ENCODE measurements at places on chromosomes 5 and 9.
A peak's percentile ranks its signal among the peaks of the same experiment; 100 is the strongest.

DNA sequence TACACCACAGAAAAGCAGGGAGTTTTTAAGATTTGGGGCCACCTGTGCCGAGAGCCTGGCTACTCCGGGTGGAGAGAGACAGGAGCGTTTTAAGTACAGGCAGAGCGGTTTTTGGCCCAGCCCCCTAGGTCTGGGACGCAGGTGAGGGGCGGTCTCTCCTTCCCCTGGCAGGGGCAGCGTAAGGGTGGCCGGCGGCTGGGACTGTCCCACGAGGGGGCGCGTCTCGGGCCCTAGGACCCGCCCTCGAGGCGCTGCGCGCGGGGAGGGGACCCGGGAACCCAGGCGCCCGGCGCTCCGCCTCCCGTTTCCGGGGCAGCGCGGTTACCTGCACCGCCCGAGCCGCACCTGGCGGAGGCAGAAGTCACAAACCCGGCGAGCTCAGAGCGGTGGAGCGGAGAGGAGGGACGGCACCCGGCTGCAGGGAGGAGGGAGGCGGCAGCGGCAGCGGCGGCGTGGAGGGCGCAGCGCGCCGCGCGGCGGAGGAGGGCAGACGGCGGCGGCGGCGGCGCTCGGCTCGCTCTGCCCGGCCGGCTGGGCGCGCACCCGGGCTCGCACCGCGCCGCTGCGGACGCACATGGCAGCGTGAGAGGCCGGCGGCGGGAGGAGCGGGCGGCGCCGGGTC, at the start of gene WWC1:
WWC1 (plus strand) TSS at position 304 of the 622 bp plus-strand sequence. CDS start 508 bp downstream, outside the sequence.
- DNase-seq = peak; percentile 6

DNA sequence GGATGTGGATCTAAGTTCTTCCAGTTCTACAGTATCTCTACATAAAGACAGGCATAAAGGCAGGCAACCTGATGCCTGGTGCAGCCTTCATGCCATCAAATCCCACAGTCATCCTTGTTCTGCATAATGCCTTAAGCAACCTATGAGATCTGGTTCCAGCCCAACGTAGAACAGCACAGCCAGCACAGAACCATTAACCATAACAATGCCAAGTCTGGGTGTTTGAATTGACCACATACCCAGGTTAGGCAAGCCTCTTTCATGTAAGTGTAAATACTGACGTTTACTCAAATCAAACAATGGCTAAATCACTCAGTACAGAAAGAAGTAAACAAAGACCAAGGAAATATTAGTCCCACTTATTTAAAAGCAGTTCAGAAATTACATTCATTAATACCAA, 195.0 kb downstream of the ADAMTSL1 start:
- DNase-seq = no peak

- no peak for DNase-seq
Measured at GRCh38 chr9:136107155-136107952, 11.3 kb downstream of the TMEM250 start.

DNA sequence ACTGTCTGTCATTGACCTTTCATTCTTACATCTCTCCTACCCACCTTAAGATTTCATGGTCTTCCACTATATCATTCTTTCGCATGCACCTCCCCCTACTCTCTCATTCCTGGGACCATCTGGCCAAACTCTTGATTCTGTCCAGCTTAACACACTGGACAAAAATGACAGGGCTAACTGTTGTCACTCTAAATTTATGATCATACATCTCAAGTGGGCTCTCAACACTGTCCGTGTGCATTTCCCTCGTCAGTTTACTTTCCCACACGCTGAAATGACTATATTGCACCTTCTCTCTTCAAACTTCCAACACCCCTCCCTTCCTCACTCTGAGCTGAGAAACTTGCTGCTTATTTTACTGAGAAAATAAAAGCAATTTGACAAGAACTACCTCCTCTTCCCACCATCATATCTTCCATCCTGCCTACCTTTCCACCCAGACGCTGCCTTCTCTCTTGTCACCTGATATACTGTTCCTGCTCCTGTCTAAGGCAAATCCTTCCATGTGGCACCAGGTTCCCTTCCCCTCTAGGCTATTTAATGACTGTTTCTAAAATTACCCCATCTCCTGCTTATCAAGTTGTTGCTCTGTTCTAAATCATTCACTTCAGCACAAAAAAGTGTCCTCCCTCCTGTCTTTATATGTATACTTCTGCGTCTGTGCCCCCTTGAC, 8.1 kb upstream of the KLF9 start:
- no peak for DNase-seq

DNA sequence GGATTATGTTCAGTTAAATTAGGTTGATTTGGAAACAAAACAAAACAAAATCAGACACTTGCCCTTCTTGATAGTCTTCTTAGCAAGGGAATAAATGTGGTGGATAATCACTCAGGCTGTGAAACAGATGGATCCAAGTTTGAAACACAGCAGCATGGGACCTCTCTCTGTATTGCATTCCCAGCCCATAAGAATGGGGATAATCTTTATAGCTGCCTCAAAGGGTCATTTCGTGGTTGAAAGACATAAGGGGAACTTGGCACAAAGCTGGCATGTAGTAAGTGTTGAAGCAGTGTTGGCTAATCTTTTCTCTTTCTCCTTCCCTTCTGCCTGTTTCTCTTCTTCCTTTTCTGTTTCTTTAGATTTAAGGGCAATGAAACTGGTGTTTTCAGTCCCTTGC, 333.9 kb upstream of the TLE4 start:
- DNase-seq = no peak

- no peak for DNase-seq
Measured at GRCh38 chr5:136731241-136731900, 366.0 kb upstream of the TRPC7 start.

- no peak for DNase-seq
Measured at GRCh38 chr5:140358738-140359310, 1.2 kb upstream of the SLC4A9 start.

- no peak for DNase-seq
Measured at GRCh38 chr9:83932011-83932410, 10.8 kb upstream of the KIF27 start.

GRCh38 chr9:14071484-14071883, 242.5 kb downstream of the NFIB start:
- no peak for DNase-seq

DNA sequence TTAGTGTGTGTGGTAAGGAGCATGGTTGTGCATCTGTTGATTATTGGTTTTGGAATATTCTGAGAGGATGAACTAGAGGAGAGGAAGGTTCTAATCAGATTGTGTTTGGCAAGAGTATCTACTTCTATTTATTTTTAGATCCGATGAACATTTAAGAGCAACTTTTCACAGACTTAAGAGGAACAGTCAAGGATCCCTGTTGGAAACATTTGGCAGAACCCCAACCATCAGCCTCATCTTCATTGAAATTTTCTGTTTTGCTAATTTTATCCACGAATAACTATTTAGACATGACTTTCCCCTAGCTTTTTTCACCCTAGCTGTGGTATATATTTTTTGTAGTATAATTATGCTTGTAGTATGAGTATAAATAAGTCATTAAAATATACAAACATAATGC, 868.5 kb downstream of the MAT2B start:
- DNase-seq = no peak

GRCh38 chr9:130039528-130040147, 3.4 kb downstream of the FNBP1 start:
- DNase-seq = no peak

GRCh38 chr9:127960410-127961154, 20.2 kb downstream of the EEIG1 start:
- no peak for DNase-seq

DNA sequence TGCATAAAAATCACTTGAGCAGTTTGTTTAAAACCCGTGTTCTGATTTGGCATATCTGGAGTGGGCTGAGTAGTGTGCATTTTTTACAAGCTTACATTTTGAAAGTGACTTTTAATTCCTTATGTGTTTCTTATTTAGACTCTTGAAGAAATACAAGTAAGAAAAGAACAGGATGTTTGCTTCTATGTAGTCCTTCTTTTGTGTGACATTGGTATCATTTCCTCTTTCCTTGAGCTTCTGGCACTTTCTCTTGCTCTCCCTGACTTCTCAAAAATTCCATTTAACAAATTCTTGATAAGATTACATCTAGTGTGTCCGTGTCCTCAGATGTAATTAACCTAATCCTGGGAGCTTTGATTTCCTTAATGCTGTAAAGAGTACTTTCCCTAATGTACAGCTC, 12.5 kb downstream of the GARNL3 start:
- DNase-seq = no peak

DNA sequence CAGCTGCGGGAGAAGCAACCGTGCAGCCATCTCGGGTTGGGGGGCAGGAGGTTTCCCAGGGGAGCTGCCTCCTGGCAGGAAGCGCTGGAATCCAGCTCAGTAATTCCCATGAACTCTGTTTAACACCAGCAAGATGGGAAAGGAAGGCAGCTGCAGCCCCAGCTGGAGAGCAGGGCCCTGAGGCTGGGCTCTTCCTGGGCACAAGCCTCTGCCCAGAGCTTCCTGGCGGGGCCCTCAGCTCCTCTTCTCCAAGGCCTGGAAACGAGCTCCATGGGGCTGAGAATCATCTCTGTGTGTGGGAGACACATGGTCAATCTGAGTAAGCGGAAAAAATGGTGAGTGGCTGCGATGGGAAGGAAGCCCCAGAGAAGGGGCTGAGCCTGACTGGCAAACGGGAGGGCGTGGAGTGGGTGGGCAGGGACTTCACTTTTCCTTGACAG, 6.3 kb downstream of the MRPL36 start:
- no peak for DNase-seq

DNA sequence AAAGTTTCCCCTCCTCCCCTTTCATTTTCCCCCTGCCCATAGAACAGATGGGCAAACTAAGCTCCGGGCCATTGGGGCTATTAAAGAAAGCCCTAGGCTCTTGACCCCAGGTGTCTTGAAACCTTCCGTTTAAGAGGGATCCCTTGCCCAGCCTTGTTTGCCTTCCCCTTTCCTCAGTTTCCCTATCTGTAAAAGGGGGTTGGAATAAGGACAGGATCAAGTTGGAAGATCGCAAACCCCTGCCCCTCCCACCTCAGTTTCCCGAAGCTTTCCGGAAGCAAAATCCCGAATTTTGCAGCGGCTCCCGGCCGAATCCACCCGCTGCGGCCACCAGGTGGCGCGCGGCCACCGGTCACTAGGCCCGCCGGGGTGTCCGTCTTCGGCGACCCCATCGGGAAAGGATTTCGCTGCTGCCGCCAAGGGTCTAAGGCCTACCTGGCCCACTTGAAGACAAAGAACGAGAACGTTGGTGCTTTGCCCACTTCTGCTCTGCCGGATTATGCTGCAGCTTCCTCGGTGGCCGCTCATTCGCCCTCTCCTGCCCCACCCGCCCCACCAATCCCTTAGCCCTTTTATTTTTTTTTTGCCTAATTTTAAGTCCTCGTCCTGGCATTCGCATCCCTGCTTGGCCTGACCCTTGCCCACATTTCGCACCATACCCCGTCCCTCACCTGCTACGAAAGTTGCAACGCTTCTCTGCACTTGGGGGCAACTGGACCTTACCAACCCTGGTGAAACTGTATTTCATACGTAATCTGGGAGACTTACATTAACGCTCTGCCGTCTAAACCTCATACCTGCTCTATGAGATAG, 962 bp upstream of the NR6A1 start:
- no peak for DNase-seq

DNA sequence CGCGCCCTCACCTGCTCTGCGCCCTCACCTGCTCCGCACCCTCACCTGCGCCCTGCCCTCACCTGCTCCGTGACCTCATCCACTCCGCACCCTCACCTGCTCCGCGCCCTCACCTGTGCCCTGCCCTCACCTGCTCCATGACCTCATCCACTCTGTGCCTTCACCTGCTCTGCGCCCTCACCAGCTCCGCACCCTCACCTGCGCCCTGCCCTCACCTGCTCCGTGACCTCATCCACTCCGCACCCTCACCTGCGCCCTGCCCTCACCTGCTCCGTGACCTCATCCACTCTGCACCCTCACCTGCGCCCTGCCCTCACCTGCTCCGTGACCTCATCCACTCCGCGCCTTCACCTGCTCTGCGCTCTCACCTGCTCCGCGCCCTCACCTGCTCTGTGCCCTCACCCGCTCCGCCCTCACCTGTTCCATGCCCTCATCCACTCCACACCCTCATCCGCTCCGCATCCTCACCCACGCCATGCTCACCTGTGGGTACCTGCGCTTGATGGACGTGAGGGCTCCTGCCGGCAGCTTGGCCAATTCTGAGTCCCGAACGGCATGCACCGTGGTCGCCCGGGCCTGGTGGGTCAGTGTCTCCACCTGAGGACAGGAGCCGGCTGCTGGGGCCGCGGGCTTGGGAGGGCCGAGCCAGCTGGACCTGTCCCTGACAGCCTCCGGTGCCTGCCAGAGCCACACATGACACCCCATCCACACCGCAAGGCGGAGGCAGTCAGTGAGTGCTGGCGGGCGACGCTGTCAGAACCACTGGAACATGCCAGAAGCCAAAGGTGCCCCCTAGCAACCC, 35.6 kb upstream of the NSMF start:
- no peak for DNase-seq

- peak; percentile 36 for DNase-seq
Measured at GRCh38 chr9:72280913-72281500, 84.0 kb downstream of the ZFAND5 start.

- no peak for DNase-seq
Measured at GRCh38 chr9:78406146-78406545, 109.2 kb downstream of the PSAT1 start.

DNA sequence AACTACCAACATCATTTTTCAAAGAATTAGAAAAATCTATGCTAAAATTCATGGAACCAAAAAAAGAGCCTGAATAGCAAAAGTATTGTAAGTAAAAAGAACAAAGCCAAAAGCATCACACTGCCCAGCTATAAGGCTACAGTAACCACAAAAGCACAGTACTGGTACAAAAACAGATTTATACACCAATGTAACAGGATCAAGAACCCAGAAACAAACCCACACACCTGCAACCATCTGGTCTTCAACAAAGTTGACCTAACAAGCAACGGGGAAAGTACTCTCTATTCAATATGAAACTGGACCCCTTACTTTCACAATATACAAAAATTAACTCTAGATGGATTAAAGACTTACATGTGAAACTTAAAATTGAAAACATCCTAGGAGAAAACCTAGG, 94.2 kb upstream of the TARS1 start:
- DNase-seq = no peak

DNA sequence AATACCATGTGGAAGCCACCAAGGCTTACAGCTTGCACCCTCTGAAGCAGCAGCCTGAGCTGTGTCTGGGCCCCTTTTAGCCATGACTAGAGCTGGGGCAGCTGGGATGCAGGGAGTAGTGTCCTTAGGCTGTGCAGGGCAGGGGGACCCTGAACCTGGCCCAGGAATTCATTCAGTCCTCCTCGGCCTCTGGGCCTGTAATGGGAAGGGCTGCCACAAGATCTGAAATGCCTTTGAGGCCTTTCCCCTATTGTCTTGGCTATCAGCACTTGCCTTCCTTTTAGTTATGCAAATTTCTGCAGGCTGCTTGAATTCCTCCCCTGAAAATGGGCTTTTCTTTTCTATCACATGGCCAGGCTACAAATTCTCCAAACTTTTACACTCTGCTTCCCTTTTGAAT, 9.0 kb downstream of the GPR150 start:
- no peak for DNase-seq

DNA sequence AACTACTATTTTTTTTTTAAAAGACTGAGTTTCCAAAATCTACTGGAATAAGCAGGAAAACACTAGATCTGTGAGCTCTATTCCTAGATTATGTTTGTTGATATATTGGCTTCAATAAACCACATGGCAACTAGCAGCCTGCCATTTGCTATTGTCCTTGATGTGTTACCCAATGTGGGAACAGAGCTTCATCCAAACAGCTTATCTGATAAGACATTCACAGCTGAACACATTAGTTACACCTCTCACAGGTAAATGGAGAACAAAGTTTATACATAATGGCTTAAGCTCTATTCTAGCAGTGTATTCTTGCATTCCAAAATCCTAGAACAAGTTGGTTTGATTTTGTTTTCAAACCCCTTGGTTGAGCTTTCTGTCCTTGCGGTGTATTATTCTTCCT, 642.1 kb downstream of the TLE1 start:
- DNase-seq = no peak

- no peak for DNase-seq
Measured at GRCh38 chr5:137995077-137995748, 37.7 kb downstream of the FAM13B start.
